Sigmoid colon (tissue), 7 donors: ENCODE measurements at places on chromosomes 1 and 21. TPM values are rescaled to one million over a fixed set of nuclear protein-coding genes. Genes with fewer than 3 reads are reported as not detected.

Gene APOBEC4
- not detected for polyA plus RNA-seq

Gene GIPC2
- 17.4 TPM for polyA plus RNA-seq

Gene PLA2G4A
- 3.2 TPM for polyA plus RNA-seq

Gene FMO5
- polyA plus RNA-seq: 40.2 TPM

Gene LCE6A
- not detected for polyA plus RNA-seq

Gene GTF2B
- polyA plus RNA-seq: 24.0 TPM

Gene UMODL1
- 0.13 TPM for polyA plus RNA-seq

Gene IGSF3
- polyA plus RNA-seq: 1.8 TPM

Gene KCNE2
- 0.61 TPM for polyA plus RNA-seq

Gene ALG14
- polyA plus RNA-seq: 2.7 TPM

Gene GRIK1
- polyA plus RNA-seq: not detected

Gene AMY2A
- not detected for polyA plus RNA-seq

Gene MYOG
- not detected for polyA plus RNA-seq

Gene KCNAB2
- 23.5 TPM for polyA plus RNA-seq

Gene KRTAP11-1
- not detected for polyA plus RNA-seq

Gene NOTCH2NLA
- polyA plus RNA-seq: 6.6 TPM

Gene SMCP
- polyA plus RNA-seq: not detected

Gene ADAMTS5
- polyA plus RNA-seq: 6.0 TPM

Gene INAVA
- polyA plus RNA-seq: 138 TPM

Gene ZFP69B
- polyA plus RNA-seq: 1.2 TPM

Gene LRRC53
- polyA plus RNA-seq: not detected

Gene KRTAP12-2
- polyA plus RNA-seq: not detected

Gene CATSPER4
- polyA plus RNA-seq: not detected

Gene RWDD3
- polyA plus RNA-seq: 23.1 TPM

Gene NBPF6
- polyA plus RNA-seq: 0.20 TPM

Gene ABCG1
- 10.2 TPM for polyA plus RNA-seq

Gene OLFML3
- polyA plus RNA-seq: 14.1 TPM

Gene BLACAT1
- polyA plus RNA-seq: 0.51 TPM

Gene HENMT1
- polyA plus RNA-seq: 13.6 TPM

Gene CLCA1
- polyA plus RNA-seq: 201 TPM

Gene SPOCD1
- polyA plus RNA-seq: 0.70 TPM

Gene SUSD4
- polyA plus RNA-seq: not detected

Gene ZNF362
- polyA plus RNA-seq: 5.4 TPM

Gene MSH4
- polyA plus RNA-seq: not detected

Gene SH3BGR
- polyA plus RNA-seq: 6.0 TPM

Gene STIL
- 2.4 TPM for polyA plus RNA-seq

Gene TSSK3
- 1.1 TPM for polyA plus RNA-seq

Gene LCE1E
- not detected for polyA plus RNA-seq

Gene CNIH3
- 0.60 TPM for polyA plus RNA-seq

Gene GJA9
- not detected for polyA plus RNA-seq

Gene CNR2
- not detected for polyA plus RNA-seq

Gene TBX15
- not detected for polyA plus RNA-seq

Gene LMX1A
- 0.04 TPM for polyA plus RNA-seq

Gene PCAT6
- polyA plus RNA-seq: 1.7 TPM

Gene GOLPH3L
- polyA plus RNA-seq: 66.6 TPM

Gene C1orf185
- not detected for polyA plus RNA-seq

Gene ARHGEF16
- 51.8 TPM for polyA plus RNA-seq

Gene FAM151A
- 3.7 TPM for polyA plus RNA-seq

Gene CACNA1S
- not detected for polyA plus RNA-seq

Gene ERG
- polyA plus RNA-seq: 1.8 TPM

Gene LRRC42
- 19.2 TPM for polyA plus RNA-seq

Gene ESRRG
- polyA plus RNA-seq: 0.17 TPM

Gene SLAMF9
- polyA plus RNA-seq: not detected

Gene BEND5
- polyA plus RNA-seq: 2.4 TPM

Gene SRSF11
- 41.2 TPM for polyA plus RNA-seq
